Activated T-helper 1 cell treated with anti-CD3 and anti-CD28 coated beads, Interleukin-12 subunit alpha, Interleukin-12 subunit beta, Interleukin-2, Interleukin-4 antibody, amounts not matched to agents 30 ng/mL and 10 ng/mL and 1 ng/mL, durations not matched to agents 14 hours and 24 hours and 36 hours (primary cell): ENCODE measurements at places on chromosomes 5 and 9. TPM values are rescaled to one million over a fixed set of nuclear protein-coding genes. Genes with fewer than 3 reads are reported as not detected.

EQTN gene
- total RNA-seq, result not detected in 2 replicates

ZNF618 gene
- 0.07 and 0.16 TPM in 2 replicates for total RNA-seq

GRCh38 chr9:131992906-131993657, 86.6 kb downstream of the MED27 start:
- H3K4me3 ChIP-seq, result no peak overlapping the region
- no peak for DNase-seq
- no peak overlapping the region for H3K27ac ChIP-seq
- H3K36me3 ChIP-seq, result peaks cover 11% of the 10 kb centered on the region
- H3K4me1 ChIP-seq, result no peaks in the 10 kb centered on the region

DNA sequence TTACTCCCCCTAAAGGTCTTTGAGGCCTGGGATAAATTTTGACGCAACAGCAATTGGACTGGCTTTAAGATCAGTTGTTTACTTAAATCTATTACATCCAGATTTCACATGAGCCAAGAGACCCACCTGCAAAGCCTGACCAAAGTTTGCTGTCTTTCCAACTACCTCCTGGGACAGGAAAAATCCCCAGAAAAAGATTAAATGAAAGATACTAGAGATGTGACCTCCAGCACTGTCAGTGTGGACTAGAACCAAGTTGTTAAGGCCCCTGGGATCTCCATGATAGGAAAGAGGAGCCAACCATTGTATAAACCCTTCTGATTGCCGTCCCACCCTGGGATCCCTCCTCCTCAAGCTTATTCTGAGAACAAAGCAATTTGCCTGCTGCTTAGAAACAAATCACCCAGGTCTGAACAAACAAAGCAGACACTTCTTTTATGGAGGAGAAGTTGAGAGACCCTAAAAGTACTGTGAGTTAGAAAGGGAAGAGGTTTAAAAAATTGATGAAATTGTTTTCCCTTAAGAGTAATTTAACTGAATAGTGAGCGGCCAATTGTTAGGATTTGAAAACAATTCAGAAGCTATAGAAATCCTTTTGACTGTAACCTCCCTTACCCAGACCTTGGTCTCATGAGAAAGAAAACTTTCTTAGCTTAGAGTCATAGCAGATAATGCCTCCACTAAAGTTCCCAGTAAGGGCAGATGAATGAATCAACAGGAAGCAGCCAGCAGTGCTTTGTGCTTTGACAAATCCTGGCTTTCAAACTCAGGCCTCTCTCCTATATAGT, 255.2 kb downstream of the TMEM167A start:
- no peaks in the 10 kb centered on the region for H3K36me3 ChIP-seq
- H3K27ac ChIP-seq, result no peak overlapping the region
- no peaks in the 10 kb centered on the region for H3K27me3 ChIP-seq

DNA sequence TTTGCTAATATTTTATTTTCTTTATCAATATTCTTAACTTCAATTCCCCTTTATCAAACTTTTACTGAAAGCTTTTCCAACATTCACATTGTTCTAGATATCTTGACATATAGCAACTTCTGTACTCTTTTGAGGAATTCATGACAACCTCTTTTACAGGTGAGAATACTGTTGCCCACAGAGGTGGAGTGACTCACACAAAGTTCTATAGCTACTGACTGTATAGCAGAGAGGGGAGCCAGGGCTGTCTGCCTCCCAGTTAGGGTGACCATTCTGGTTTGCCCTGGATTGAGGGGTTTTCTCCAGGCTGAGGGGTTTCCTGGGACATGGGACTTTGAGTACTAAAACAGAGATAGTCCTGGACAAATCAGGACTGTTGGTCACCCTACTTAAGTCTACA, 16.2 kb downstream of the SEC61B start:
- DNase-seq, result no peak
- peaks cover 40% of the 10 kb centered on the region for H3K36me3 ChIP-seq
- no peak overlapping the region for H3K27ac ChIP-seq
- H3K4me3 ChIP-seq, result no peak overlapping the region

DNA sequence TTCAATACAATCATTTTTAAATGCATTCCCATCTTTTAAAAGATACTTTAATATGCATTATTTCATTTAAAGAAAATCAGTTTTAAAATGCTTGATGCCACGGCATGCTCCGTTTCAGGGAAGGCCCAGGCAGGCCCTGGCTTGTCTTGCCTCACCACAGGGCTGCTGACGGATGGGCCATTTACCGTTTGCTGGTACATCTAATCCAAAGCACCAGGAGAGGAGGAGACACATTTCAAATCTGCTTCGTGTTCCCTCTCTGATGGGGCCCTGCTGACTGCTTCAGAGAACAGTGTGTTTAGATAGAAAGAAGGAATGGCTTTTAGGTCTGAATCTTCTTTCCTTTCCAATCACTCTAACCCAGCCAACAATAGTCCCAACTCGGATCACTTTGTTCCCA, 185.2 kb downstream of the DCP2 start:
- peaks cover 10% of the 10 kb centered on the region for H3K27me3 ChIP-seq
- H3K36me3 ChIP-seq, result no peaks in the 10 kb centered on the region
- no peak for DNase-seq
- H3K4me1 ChIP-seq, result no peaks in the 10 kb centered on the region

CRB2 gene
- not detected in 2 replicates for total RNA-seq

- H3K27me3 ChIP-seq, result peaks cover 34% of the 10 kb centered on the region
- H3K27ac ChIP-seq, result no peak overlapping the region
- no peaks in the 10 kb centered on the region for H3K36me3 ChIP-seq
- peaks cover 13% of the 10 kb centered on the region for H3K4me1 ChIP-seq
- H3K4me3 ChIP-seq, result no peak overlapping the region
These were observed 28.5 kb downstream of the GOLGA2 start for GRCh38 chr9:128247226-128247803.

DNA sequence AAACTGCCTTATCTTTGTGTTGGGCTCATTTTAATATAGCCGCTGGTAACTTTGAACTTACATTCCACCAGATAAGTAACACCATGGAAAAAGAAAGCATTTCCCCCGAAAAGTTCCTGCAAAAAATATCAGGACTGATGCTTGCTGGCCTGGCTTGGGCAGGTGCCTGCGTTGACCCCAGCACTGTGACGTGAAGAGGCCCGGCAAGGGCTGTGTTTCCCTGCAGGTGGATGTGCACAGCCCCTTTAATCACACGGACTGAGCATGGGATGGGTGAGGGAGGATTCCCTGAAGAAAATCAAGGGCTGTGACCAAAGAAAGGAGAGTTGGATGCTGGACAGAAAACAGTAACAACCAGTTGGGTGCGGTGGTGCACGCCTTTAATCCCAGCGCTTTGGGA, 138.2 kb downstream of the NSG2 start:
- H3K4me1 ChIP-seq, result no peaks in the 10 kb centered on the region
- H3K27me3 ChIP-seq, result no peaks in the 10 kb centered on the region
- H3K27ac ChIP-seq, result no peak overlapping the region
- no peak overlapping the region for H3K4me3 ChIP-seq
- no peaks in the 10 kb centered on the region for H3K36me3 ChIP-seq
- no peak for DNase-seq

- no peak overlapping the region for H3K27ac ChIP-seq
- no peaks in the 10 kb centered on the region for H3K4me1 ChIP-seq
- H3K4me3 ChIP-seq, result no peak overlapping the region
- H3K36me3 ChIP-seq, result no peaks in the 10 kb centered on the region
- peaks cover 8% of the 10 kb centered on the region for H3K27me3 ChIP-seq
These were observed 138.1 kb downstream of the YIPF5 start for GRCh38 chr5:144032375-144032774.

GRIN3A gene
- total RNA-seq, result not detected in 2 replicates

OXCT1 gene
- 84.4 and 85.1 TPM in 2 replicates for total RNA-seq

GRCh38 chr5:133559960-133560359, 52.4 kb downstream of the FSTL4 start:
- H3K36me3 ChIP-seq, result no peaks in the 10 kb centered on the region
- H3K4me1 ChIP-seq, result no peaks in the 10 kb centered on the region
- H3K27ac ChIP-seq, result no peak overlapping the region
- no peak for DNase-seq
- peaks cover 9% of the 10 kb centered on the region for H3K27me3 ChIP-seq

IFNB1 gene
- total RNA-seq, result 0.23 TPM in 1 of 2 replicates, not detected in the other

THBS4 gene
- 1.3 and 2.0 TPM in 2 replicates for total RNA-seq

DNA sequence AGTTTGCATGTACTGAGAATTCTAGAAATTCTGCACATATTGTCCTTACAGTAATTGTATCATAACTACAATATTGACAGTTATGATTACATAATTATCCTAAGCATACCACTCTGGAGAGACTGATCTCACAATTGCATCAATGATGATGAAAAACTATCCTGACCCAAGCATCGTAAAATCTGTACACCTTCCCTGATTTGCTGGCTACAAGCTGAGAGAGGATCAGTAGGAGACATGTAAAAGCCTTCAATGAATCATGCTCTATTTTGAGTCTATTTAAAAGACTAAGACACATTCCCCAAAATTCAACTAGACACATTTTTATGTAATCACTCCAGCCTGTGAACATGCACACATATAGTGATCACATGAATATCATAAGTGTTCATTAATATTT, 1833.8 kb downstream of the EFNA5 start:
- H3K4me3 ChIP-seq, result no peak overlapping the region
- no peak overlapping the region for H3K27ac ChIP-seq
- H3K4me1 ChIP-seq, result no peaks in the 10 kb centered on the region
- no peaks in the 10 kb centered on the region for H3K27me3 ChIP-seq
- DNase-seq, result no peak
- H3K36me3 ChIP-seq, result no peaks in the 10 kb centered on the region

DNA sequence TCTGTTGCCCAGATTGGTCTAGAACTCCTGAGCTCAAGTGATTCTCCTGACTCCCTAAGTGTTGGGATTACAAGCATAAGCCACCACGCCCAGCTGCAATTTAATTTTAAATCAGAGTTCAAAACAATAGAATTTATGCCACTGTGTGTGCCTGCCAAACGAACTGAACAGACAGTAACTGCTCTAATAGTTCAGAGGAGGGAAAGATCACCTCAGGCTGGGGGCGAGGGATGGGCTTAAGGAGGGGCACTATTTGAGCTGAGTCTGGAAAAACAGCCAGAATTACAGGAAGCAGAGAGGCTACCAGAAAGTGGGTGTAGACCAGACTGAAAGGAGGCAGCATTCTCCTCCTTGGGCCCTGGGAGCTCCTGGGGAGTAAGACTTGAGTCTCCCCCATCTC, 12.2 kb downstream of the NOL6 start:
- DNase-seq, result no peak
- peaks cover 31% of the 10 kb centered on the region for H3K36me3 ChIP-seq
- no peaks in the 10 kb centered on the region for H3K27me3 ChIP-seq
- H3K4me1 ChIP-seq, result peaks cover 22% of the 10 kb centered on the region
- no peak overlapping the region for H3K27ac ChIP-seq
- no peak overlapping the region for H3K4me3 ChIP-seq

DNA sequence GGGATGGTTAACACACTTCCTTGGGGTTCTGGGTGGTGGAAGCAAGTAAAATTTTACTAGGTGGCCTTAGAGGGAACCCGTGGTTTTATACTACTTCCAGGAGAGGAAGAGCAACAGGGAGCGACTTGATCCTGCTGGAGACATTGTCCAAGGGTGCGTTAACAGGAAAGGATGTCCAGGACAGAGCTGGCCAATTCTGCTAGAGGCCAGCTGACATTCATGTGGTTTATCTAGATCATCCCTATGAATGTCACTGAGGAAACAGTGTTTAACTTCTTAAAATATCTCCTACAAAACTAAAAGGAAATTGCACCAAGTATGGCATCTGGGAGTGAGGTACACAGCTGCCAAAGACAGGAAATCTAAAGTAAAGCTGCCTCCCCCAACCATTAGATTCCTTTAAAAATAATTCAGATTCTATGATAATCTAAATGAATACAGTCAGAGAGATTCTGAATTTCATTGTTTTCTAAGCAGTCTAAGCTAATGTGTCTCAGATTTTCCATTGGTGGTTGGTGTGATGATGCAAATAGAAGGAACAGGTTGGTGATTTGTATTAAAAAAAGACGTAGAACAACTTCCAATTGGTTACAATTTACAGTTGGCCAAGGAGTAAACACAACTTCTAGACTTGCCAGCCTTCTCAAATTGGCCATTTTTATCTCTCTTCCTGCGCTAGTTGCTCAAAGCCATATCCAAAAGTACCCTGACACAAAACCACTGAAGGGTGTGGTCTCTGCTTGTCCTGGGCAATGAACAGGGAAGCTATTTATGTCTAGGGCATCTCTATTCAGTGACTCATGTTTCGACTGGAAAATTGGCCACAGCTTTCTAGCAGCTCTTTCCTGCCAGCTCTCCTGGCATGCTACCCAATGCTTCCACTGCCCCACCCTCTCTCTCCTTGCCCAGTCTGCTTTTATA, 574.7 kb upstream of the MEF2C start:
- no peaks in the 10 kb centered on the region for H3K4me1 ChIP-seq
- H3K27ac ChIP-seq, result no peak overlapping the region
- H3K36me3 ChIP-seq, result no peaks in the 10 kb centered on the region
- no peaks in the 10 kb centered on the region for H3K27me3 ChIP-seq
- H3K4me3 ChIP-seq, result no peak overlapping the region
